Lung (tissue), 17 donors: ENCODE measurements at places on chromosomes 13 and 19.

- no peak for DNase-seq
These were observed 27.3 kb downstream of the RUBCNL start for GRCh38 chr13:46359714-46360113.

DNA sequence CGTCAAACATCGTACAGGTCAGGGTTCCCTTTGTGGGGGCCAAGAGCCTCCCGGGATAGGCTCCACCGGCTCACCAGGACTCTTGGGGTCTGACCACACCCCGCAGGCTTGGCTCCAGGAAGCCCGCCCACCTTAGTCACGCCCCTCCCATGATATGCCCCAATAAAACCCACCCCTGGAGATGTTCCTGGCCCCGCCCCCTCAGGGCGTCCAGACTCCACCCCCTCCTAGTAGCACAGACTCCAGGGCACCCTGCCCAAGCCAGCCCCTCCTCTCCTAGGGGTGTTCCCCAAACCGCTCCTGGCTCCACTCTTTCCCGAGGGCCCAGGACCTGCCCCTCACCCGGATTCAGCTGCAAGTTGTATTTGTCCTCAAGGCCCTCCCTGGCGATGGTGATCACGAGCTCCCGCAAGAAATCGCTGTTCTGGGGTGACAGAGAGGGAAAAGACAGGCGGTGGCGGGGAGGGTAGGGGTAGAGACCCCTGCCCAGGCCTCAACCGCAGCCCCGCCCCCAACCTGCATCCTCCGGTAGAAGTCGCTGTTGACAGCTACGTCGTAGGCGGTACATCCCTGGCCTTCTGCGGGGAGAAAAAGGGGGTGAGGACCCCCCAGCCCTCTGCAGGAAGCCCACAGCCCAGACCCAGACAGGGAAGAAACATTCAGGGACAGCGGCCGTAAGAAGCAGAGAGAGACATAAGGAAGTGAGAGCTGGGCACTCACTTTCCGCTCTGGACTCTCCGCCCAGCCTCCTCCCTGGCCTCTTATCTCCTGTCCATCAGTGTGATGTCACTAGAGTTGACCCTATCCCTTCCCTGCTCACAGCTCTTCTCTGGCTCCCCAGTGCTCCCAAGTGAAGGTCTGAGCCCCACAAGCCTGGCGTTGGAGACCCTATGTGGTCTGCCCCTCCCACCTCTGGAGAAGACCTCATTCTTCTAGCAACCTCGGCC, 3.9 kb downstream of the PIH1D1 start:
- DNase-seq = no peak

DNA sequence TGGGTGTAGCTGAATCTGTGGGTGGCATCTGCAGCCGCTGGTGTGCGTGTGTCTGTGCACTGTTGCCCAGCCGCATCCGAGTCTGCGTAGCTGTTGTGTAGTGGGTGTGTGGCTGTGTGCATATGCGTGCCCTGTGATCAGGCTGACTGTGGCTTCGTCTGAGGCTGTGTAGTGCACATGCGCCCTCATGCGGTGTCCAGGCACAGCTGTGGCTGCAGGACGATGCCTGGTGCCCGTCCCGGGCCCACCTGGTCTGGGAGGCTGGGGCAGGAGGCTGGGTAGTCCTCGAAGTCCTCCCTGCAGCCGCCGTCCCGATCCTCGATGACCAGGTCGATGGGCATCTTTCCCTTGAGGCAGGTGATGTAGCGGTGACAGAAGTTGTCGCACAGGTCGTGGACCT, 4.9 kb downstream of the MEIS3 start:
- no peak for DNase-seq

DNA sequence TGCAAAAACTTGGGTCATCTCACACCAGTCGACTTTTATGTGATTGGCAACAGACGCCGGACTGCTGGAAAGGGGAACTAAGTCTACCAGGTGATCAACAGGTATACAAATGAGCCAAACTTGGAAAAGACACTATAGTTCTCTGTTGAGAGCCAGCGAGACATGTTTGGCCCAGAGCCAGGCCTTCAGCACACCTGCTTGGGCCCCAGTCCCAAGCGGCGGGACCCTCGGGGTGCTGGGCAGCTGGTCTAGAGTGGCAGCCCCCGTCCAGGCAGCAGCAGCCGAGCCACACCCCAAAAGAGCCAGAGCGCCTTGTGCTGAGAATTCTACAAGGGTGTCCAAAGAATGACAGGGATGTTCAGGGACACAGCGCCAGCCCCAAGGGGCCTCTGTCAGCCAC, 28.0 kb downstream of the NAXD start:
- DNase-seq = no peak
